ENCODE measurements at places on chromosomes 13 and 19. TPM values are rescaled to one million over a fixed set of nuclear protein-coding genes. Genes with fewer than 3 reads are reported as not detected.

DNA sequence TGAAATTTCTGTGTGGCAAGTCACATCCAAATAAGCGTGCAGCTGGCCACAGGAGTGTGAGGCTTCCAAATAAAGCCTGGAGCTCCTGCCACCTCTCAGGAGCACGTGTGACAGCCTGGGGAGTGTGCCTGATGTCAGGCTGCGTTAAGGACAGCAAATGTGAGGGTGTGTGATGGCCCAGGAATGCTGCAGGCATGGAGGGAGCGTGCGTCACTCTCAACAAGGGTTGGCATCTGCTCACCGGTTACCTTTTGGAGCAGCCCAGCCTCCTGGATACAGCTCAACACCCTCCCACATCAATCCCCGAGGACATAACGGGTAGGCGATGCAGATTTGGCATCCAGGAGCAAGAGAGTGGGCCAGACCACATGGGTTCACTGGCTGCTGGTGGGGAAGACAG, 19.0 kb downstream of the NUMBL start:
- DNase-seq: no peak

DNA sequence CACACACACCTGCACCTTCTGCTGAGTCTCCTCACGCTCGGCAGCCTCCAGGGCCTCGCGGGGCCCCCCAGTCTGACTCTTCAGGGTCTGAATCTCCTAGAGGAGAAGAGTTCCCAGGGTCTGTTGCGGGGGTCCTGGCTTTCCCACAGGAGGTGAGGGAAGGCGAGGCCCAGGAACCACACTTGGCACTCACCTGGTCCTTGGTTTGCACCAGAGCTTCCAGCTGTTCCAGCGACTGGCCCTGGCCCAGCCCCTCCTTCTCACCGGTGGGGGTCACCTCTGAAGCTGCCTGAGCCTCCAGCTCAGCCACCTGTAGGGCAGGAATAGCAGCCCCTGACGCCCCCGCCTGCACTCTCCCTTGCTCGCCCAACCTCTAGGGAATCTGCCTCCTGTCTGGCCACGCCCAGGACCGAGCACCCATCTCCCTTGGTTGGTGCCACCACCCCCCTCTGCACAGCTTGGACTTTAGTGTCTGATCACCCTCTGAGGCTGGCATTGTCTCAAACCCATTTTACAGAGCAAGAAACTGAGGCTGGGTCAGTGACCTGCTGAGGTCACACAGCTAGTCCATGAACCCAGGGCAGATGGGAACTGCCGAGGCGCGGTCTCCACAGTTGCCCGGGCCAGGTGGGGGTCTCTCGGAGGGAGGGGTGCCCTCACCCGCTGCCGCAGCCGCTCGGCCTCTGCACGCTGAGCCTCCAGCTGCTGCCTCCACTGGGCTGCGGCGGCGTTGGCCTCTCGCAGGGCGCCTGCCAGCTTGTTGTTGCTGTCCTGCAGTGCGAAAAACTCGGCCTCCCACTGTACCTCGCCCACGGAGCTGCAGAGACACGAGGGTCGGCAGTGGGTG, 9.5 kb downstream of the HOMER3 start:
- no peak for DNase-seq

- no peak for DNase-seq
These were observed 3.6 kb upstream of the CCER2 start for GRCh38 chr19:38915329-38916321.

GRCh38 chr13:74743992-74744391, 609.8 kb upstream of the KLF12 start:
- DNase-seq: no peak

DNA sequence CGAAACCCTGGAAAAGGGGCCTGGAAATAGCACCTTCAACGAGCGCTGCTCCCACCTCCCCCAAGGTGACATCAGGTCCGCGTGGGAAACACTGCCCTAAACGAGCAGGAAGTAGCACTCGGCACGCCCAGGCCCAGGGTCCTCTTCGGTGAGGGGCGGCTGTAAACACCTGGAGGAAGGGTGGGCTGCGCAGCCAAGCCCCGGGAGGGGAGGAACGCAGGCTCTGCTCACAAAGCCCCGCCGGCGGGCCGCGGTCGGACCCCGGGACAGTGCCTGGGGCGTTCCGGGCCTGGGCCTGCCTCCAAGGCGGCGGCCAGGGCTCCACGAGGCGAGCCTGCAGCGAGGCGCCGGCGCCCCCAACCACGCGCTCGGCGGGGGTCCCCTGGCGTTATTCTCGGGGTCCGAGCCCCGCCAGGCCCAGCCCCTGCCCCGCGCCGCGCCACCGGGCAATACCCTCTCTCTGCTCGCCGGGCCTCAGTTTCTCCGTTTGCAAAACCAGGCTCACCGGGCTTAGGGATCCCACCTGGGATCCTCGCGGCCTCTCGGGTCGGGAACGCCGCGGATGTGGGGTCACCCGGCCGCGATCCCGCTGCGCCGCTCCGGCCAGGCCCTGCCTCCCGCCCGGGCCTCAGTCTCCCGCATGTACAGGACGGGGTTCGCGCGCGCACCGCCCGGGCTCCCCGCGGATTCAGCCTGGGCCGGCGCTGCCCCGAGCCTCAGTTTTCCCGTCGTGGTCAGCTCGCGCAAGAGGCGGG, 630 bp downstream of the RNF126 start:
- DNase-seq: peak; percentile 87

DNA sequence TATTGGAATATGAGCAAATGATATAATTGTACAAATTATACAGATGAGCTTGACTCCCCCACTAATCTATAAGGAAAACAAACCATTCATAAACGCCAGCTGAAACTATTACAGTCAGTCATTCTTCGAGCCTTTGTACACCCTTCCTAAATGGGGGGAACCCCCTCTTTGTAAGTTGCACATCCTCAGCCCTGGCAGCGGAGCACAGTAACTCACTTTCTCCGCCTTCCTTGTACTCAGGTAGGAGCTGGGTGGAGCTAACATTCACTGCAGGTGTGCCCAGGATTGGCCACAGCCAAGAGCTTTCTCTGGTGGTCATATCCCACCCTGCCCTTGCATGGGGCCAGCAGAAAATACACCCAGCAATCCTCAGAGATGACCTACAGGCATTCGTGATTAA, 28.6 kb downstream of the PIN1 start:
- DNase-seq: no peak

DNA sequence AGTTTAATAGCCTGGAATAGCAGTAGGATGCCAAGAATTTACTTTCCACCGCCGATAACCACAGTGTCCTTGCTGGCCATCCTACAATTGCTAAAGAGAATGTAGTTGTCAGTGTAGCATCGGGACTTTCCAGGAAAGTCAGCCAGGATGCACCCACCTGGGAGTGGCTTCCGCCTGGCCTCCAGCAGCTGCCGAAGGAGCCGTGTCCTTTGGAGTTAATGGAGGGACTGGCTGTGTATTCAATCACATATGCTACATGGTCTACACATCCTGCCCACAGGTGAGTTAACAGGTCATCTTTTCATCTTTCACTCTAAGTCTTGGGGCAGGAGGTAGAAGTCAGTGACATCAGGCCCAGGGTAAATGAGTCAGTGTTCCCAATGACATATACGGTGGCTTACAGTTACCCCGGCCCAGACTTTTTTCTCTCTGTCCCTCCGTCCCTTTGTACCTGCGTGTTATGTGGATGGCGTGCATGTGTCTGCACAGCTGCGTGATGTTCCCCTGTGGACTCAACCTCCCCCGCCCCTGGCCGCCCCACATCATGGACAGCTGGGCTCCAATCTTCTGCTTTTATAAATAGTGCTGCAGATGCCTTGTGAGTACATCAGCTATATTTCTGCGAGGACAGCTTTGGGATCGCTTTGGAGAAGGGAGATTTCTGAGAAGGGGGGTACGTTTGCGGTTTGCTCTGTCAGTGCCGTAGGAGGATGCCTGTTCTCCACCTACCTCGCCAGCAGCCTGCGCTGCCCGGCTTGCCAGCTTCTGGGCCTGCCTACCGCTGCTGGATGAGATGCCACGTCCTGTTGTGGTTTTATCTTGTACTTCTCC, 63.1 kb downstream of the ATP11A start:
- no peak for DNase-seq

GRCh38 chr13:66048888-66049287, 1181.2 kb downstream of the PCDH9 start:
- DNase-seq: no peak

GRCh38 chr19:13234518-13234917, 84.3 kb downstream of the IER2 start:
- DNase-seq: peak; percentile 77

DNA sequence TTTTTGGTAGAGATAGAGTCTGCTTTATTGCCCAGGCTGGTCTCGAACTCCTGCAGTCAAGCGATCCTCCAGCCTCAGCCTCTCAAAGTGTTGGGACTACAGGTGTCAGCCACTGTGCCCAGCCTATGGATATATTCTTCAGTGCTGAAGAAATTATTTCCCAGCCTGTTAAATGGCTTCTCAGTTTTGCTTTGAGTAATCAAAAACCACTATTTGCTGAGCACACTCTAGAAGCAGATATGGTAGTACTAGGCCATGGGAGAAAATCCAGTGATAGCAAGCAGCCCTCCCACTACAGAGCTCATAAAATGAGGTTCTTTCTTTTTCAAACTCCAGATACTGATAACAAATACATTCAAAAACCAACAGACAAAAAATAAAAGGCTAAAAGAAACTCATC, 80.6 kb upstream of the CLDN10 start:
- no peak for DNase-seq

GRCh38 chr13:52786766-52787165, 47.1 kb upstream of the CNMD start:
- no peak for DNase-seq

TLE5 gene
- 583 TPM for total RNA-seq

GJB2 gene
- 8.7 TPM for total RNA-seq

ZIC5 gene
- not detected for total RNA-seq

ZNF439 gene
- total RNA-seq: 6.0 TPM

PTGER1 gene
- 0.40 TPM for total RNA-seq

C19orf33 gene
- total RNA-seq: not detected

FPR3 gene
- total RNA-seq: not detected

SLC15A1 gene
- total RNA-seq: not detected

SLC10A2 gene
- not detected for total RNA-seq

FGF21 gene
- not detected for total RNA-seq

FGF22 gene
- not detected for total RNA-seq

CEACAM7 gene
- total RNA-seq: not detected

HRC gene
- total RNA-seq: not detected

DHDH gene
- total RNA-seq: 0.96 TPM

Data from activated CD8-positive, alpha-beta memory T cell treated with anti-CD3 and anti-CD28 coated beads, Interleukin-2, amount 10 ng/mL, durations not matched to agents 7 days and 5 days (primary cell).